ENCODE measurements at places on chromosomes 5 and 9.

DNA sequence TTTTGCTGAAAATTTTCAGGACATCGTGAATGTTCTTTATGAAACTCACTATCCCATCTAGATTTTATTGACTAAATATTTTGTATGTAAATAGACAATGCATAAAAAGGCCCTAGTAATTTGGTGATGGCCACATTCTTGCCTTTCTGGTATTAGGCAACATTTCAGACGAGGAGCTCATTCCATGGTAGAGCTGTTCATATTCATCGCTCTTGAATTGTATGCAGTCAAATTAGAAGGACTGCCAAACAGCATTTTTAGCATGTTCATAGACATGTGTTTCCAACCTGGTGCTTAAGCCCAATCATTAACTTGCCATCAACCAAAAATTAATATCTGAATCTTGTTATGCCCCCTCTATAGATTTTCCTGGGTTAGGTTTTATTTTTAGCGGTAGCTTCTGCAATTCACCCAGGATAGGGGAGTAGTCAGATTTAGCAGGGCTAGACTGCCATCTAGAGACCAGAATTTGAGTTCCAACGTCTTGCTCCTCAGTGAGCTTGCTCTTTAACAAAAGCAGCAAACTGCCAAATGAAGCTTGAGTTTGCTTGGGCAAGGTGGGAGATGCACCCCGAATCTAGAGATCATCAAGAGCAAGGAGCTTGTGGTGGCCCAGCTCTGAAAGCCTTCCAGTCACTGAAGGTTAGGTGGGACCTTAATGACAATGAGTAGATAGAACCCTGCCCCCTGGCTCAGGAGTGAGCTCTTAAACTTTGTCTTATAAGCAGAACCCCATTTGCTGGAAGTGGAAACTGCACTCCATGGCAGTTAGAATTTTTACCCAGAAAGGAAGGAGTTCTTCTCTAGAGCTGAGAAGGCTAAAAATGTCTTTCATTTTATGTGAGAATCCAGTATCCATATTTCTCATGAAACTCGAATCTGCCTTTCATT, 456.2 kb downstream of the RASEF start:
- DNase-seq, result peak; percentile 74

DNA sequence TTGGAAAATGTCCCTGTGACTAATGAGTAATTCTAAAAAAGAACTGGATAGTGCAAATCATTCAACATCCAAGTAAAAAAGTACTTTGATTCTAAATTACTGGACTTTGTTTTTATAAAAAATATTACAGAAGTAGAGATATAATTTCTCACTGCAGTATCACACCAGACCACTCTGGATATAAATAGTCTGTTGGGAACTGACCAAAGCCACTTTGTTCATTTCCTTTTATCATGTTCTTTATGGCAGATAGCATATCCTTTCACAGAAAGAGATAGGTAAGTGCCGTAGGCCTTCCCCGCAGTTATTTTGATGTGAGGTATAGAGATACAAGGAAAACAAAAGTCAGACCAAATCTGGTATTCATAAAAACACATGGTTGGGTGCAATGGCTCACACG, 827.4 kb upstream of the GRAMD2B start:
- DNase-seq, result no peak

- peak; percentile 38 for DNase-seq
These were observed 115.2 kb downstream of the LHFPL2 start for GRCh38 chr5:78533356-78533755.

DNA sequence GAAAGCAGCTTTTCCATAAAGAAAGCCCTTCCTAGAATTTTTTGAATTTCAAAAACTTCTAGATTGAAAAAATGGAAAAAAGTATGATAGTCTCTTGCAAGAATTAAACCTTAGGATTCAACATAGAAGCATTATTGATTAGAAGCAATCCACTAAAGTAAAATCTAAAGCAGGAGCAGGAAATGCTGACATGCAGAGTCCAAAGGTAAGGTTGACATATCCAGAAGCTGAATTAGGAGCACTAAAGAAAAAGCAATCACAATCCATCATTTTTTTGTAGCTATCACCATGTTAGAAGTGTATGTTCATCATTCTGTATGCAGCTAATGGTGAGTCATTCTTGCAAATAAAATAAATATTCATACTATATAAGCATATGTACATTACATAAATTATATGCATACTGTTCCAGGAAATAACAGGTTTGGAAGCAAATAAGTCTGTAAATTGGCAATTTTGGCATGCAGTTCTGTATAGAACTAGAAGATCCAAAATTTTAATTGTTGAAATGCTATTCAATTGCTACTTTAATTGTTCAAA, 39.4 kb upstream of the RNF180 start:
- DNase-seq, result no peak

- DNase-seq, result no peak
These were observed 315.5 kb downstream of the FER start for GRCh38 chr5:109063223-109063622.

DNA sequence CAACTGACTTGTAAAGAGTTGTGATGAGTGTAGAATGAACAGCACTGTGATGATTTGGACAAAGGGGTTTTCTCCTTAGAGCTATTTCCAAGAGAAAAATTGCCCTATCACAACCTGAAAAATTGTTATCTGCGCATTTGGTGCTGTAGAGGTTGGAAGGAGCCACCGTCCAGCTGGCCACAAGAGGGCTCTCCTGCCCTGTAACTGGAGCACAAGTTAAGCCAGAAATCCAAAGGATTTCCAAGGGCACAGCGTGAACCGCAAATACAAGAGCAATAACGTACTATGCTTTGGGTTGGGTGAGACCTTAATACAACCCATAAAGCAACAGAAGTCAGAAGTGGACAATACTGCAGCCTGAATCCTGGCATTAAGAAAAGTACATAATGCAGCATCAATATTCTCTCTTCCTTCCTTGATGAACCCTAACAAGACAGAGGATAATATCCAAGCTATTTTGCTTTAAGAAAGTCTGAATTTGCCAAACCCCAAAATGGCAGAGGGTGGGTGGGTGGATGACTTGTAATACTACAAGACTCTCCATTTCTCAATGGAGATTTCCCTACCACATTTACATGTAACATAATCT, 56.8 kb upstream of the SMIM32 start:
- DNase-seq, result peak; percentile 37

GRCh38 chr9:121537283-121537682, 37.6 kb upstream of the GGTA1 start:
- DNase-seq, result peak; percentile 28

DNA sequence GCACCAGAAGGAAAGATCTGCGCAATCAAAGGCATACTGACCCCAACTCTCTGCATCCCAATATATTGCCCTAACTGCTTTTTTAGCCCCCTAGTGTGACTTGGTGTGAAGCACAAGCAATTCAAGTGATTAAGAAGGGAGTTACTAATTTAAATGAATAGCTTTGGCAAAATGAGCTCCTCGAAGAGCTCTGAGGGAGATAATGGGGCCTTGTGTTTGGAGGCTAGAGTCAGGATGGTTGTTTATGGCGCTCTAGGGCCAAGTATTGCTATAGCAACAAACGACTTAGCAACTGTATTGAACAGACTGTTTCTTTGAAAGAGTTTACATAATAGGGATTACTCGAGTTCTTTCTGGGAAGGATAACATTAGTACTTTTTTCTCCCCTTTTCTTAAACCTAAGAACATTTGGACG, 11.5 kb upstream of the C5orf58 start:
- DNase-seq, result no peak

DNA sequence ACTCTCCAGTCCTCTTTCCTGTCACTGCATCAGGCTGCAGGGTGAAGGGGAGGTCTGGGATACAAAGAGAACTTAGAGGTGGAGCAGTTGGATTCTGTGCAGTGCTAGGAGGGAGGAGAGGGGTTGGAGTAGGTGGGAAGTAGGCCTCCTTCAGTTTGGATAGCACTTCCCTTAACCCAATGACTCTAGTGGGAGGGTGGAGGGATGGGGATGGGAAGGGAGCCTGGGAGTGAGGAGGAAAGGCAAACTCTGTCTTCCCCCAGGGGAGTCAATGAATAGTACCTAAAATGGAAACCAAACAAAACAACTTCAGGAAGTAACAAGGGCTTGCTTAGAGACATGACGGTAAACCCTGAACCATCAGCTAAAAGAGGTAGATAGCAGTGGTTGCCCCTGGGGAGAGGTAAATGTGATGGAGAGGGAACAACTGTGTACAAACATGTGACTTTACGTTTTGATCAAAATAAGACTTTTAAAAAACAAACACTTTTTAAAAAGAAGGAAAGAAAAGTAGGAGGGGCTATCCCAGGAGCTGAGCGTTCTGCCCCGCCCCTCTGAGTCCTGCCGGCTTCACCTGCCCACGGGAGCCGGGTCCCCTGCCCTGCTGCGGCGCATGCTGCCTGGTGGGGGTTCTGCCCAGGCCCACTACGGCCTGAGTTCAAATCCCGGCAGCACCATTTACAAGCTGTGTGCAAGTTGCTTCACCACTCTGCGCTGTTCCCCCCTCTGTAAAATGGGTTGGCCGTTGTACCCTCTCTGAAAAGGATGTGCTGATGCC, 30.9 kb downstream of the GSN start:
- DNase-seq, result no peak

GRCh38 chr5:30103052-30103451, 1090.4 kb upstream of the CDH6 start:
- DNase-seq, result no peak

GRCh38 chr9:128139621-128140020, 9.6 kb upstream of the LCN2 start:
- no peak for DNase-seq

- DNase-seq, result peak; percentile 80
These were observed 24.4 kb upstream of the C5orf46 start for GRCh38 chr5:147930769-147931168.

- DNase-seq, result no peak
These were observed 6.2 kb upstream of the PTCH1 start for GRCh38 chr9:95522871-95523370.

GRCh38 chr9:13971966-13972655, 341.8 kb downstream of the NFIB start:
- no peak for DNase-seq

DNA sequence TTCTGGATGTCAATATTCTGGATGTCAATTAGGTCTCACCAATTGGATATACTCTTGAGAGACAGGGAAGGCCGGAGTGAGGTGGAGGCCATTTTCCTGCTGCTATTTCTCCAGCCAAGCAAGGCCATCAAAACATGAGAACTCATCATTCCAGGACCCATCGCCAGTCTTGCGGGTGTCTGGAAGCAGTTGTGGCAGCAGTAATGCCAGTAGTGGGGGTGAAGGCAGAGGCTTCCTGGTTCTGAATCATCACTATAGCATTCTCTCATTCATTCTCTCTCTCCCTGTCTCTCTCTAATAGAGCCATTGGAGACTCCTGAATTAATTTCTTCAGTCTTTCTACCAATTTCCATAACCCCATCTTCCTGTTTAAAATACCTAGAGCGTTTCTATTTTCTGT, 71.8 kb downstream of the EGFLAM start:
- DNase-seq, result no peak

DNA sequence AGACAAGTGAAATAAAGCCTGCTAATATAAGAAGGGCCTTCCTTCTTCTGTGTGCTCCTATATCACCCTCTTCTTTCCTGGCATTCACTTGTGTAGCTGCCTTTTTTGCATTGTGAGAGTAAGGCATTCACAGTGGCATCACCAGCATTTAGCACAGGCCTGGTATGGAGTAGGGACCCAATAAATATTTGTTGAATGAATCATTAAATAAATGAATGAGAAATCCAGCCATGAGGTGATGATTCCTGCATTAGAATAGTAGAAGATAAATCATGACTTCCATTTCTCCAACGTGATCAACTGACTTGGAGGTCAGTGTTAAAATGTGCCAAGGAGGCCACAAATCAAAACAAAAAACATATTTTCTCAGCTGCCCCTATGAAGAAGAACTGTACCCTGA, 3.9 kb downstream of the PLPPR1 start:
- no peak for DNase-seq

DNA sequence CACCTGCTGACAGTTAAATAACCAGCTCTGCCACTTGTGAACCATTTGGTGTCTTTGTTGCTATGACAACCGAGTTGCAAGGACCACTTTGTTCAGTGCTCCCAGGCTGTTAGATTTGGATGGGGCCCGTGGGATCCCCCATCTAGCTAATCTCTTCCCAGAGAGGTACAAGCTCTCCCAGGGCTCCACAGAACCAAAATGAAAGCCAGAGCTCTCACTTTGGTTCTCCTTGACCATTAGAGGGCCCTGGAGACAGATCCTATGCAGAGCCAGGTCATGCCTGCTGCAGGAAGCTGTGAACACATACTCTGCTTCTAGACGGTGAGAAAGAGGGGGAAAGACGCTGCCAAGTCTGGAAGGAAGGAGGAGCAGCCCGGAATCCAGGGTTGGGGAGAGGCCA, 224.6 kb downstream of the GABBR2 start:
- DNase-seq, result no peak

- no peak for DNase-seq
These were observed 26.1 kb upstream of the RNU6ATAC start for GRCh38 chr9:134190232-134191121.

- DNase-seq, result no peak
These were observed 651.8 kb downstream of the KCTD16 start for GRCh38 chr5:144822503-144822902.

DNA sequence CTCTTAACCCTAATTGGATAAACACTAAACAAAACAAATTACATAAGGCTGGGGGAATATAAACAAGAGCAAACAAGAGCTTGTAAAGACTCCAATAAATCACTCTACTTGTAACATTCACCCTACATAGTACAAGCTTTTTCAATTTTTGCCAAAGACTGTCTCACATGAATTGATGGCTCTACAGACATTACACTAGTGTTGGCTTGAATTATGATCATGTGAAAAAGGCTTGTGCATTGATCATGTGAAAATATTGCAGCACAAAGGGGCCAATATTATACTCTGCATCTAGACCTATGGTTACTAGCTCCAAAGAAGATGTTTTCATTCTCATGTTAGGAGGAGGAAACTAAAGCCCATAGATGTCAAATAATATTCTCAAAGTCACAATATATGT, 212.6 kb downstream of the MCTP1 start:
- no peak for DNase-seq

- no peak for DNase-seq
These were observed 243.5 kb downstream of the ZSWIM6 start for GRCh38 chr5:61575581-61575980.

- DNase-seq, result no peak
These were observed 325.4 kb downstream of the RFX3 start for GRCh38 chr9:3200331-3200774.

DNA sequence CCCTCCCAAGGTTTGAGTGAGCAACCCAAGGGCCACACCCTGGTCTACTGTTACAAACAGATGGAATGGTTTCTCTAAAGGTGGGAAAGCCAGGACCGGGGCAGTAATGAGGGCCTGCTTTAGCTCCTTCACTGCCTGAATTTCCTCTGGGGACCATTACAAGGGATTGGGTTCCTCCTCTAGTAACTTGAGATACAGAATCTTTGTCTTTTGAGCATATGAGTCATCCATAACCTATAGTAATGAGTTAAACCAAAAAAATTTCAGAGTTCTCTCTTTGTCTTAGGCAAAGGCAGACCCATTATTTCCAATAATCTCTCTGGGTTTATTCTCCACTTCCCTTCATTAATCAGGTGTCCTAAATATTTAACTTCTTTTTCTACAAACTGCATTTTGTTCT, 618.8 kb downstream of the HINT1 start:
- DNase-seq, result no peak

- no peak for DNase-seq
These were observed 39.0 kb downstream of the DROSHA start for GRCh38 chr5:31492869-31493268.
